ENCODE measurements at places on chromosomes 1 and 21.

DNA sequence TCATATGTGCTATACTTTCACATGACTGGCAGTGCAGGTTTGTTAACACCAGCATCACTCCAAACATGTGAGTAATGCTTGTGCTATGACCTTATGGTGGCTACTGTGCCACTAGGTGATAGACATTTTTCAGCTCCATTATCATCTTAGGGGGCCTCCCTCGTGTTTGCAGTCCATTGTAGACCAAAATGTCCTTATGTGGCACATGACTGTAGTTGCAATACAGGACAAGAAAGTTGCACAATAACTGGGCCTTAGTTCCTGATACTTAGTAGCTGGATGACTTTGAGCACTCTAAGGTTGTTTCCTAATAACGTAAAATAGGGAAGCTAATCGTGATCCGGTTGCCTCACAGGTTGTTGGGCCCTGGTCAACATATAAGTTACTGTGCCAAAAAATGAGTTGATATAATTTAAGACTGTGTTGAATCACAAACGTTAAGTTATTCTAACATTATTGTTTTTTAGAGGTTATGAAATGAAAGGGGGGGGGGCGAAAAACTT is 511 bp upstream of the SNX27 start:
- DNase-seq = no peak

GRCh38 chr1:195867638-195868037 is 740.6 kb downstream of the KCNT2 start:
- DNase-seq = no peak

GRCh38 chr1:227357171-227357926 is 39.1 kb upstream of the CDC42BPA start:
- peak; percentile 68 for DNase-seq

GRCh38 chr1:243345205-243345604 is 89.4 kb downstream of the SDCCAG8 start:
- no peak for DNase-seq

DNA sequence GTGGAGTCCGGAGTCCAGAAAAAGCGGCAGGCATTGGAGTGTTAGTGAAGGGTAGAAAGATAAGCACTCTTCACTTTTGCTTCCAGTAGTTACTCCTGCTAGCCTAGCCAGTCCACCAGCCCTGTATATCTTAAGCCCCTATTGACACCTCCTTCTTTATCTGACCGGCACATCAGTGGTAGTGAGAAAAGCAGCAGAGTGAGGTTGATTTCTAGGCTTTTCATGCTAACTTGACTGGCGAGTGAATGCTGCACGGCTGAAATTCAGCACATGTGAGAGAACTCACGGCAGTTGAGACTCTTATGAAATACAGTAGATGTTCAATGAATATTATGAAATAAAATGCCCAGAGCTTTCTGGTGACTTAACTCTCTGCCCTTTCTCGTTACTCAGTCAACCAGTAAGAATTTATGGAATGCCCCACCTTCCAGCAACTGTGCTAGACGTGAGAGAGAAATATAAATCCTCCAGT is 128.2 kb downstream of the CACHD1 start:
- DNase-seq = no peak

DNA sequence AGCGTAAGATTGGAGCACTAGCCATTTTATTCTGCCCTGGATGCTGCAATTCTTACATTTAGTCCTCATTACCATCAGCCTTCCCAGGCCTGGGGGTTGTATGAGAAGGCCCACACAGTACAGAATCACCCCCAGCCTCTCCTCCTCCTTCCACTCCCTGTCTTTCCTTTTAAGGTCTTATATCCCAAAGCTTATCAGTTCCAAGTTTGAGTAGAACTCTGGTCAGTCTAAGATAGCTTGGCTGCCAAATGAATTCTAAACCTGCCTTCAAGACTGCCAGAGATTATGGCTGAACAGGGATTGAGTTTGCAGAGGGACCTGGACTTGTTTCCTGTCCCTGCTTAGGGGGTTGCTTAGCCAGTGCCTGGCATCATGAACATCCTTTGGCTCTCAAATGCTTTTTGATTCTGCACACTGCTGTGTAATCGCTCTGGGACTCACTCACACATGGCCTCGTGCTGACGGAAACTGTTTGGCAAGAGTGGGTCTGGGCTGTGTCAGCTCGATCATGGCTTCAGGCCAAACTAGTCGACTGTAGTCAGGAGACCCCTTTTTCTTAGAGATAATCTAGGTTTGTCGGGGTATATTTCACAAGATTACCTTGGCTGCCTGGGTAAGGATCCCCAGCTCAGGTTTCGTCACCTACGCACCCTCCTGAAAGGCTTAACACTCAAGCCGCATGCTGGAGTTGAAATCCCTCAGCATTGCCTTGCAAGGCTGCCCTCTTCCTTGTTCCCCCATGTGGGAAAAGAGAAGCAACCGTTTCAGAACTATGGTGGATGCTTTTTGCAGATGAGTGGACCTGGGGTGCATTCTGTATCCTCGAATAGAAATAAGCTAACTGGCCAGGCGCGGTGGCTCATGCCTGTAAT is 252.6 kb downstream of the NFIA start:
- DNase-seq = no peak

- no peak for DNase-seq
Measured at GRCh38 chr1:42674682-42675081, 7.5 kb upstream of the YBX1 start.

DNA sequence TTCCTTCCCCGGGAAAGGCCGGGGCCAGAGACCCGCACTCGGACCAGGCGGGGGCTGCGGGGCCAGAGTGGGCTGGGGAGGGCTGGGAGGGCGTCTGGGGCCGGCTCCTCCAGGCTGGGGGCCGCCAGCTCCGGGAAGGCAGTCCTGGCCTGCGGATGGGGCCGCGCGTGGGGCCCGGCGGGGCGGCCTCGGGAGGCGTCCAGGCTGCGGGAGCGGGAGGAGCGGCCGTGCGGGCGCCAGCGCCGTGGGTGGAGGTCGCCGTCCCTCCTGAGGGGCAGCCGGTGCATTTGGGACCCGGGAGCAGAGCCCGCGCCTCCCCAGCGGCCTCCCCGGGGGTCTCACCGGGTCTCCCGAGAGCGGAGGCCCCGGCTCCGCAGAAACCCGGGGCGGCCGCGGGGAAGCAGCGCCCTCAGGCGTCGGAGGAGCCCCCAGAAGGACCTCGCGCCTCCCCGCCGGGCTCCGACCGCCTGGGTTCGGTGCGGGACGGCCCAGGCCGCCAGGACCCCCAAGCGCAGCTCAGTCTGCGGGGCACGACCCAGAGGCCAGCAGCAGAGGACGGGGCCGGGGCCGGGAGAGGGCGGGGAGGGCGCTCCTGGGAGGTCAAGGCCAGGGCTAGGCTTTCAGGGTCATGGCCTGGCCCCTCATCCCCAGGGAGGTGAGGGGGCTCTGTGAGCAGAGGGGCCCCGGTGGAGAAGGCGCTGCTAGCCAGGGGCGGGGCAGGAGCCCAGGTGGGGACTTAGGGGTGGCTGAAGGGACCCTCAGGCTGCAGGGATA is 7.2 kb upstream of the SLX9 start:
- no peak for DNase-seq

- DNase-seq = peak; percentile 72
Measured at GRCh38 chr1:147494998-147495580, 46.2 kb upstream of the BCL9 start.

DNA sequence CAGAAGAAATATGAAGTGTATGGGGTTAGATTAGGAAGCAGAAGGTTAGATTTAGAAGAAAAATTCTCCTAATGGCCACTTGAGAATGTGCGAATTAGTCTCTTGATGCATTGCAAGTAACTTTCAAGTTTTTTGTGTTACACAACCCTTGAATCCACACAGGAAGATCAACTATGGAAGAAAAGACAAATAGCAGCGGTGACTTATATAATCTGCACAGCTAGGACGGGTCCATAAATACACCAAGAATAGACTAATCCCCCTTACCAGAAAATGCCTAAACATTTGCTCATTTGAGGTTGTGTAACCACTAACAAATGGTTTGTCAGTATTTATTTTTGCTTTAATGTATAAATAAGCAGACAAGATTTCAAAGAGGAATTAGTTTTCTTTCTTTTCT is 182.6 kb downstream of the TGFB2 start:
- no peak for DNase-seq

GRCh38 chr21:41622831-41623548 is 115.0 kb upstream of the TMPRSS2 start:
- no peak for DNase-seq

DNA sequence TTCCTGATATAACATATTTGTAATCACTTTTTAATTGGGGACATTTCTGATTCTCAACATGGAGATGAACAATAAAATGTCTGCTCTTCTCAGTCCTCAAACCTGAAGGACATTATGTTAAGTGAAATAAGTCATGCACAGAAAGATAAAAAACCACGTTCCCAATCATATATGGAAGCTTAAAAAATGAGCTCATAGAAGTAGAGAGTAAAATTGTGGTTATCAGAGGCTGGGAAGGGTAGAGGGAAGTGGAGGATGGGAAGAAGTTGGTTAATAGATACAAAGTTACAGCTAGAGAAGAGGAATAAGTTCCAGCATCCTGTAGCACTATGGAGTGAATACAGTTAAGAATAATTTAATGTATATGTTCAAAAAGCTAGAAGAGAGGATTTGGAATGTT is 1.5 kb upstream of the CD48 start:
- DNase-seq = no peak

- DNase-seq = no peak
Measured at GRCh38 chr1:148355976-148356375, 127.1 kb downstream of the PPIAL4G start.

DNA sequence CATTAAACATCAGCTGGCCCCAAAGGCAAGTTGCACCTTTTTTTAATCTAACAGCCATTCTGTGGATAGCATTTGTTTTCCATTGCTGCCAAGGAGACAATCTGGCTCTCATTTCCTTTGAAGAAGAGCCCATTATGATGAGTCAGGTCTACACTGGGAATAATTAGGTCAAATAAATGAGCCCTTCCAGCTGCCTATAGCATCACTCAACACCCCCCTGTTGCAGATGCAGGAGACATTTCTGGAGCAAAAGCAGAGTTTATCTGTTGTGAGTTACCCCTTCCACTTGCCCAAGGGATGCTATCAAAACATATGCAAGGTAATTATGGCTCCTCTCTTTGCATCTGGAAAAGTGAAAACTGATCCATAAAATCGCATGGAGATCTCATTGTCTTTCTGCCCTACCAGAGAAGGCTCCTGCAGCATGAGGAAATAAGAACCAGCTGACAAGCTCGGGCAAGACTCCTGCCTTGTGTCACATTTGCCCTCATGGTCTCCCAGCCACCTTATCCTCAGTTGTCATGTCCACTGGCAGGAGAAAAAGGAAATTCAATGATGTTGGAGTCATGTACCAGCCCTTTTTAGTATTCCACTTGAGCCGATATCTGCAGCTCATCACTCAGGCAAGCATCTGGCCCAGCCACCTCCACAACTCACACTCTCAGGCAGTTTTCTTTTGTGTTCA is 135.9 kb downstream of the SLC30A10 start:
- DNase-seq = no peak

DNA sequence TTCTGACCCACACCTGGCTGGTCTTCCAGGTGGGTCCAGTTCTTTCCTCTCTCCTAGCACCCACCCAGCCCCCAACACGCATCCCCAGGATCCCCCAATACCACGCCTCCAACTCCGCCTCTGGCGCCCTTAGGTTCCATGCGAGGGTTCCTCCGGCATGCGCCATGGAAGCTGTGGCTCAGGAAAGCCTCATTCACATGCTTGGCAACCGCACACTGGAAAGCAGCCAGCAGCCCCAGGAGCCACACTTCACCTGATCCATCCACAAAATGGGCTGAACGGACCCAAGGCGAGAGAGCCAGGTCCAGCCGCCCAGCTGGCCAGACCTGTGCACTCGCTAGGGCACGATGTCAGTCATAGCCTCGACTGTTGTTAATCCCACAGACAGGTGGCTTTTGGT is 161.2 kb downstream of the PSMG1 start:
- DNase-seq = no peak

DNA sequence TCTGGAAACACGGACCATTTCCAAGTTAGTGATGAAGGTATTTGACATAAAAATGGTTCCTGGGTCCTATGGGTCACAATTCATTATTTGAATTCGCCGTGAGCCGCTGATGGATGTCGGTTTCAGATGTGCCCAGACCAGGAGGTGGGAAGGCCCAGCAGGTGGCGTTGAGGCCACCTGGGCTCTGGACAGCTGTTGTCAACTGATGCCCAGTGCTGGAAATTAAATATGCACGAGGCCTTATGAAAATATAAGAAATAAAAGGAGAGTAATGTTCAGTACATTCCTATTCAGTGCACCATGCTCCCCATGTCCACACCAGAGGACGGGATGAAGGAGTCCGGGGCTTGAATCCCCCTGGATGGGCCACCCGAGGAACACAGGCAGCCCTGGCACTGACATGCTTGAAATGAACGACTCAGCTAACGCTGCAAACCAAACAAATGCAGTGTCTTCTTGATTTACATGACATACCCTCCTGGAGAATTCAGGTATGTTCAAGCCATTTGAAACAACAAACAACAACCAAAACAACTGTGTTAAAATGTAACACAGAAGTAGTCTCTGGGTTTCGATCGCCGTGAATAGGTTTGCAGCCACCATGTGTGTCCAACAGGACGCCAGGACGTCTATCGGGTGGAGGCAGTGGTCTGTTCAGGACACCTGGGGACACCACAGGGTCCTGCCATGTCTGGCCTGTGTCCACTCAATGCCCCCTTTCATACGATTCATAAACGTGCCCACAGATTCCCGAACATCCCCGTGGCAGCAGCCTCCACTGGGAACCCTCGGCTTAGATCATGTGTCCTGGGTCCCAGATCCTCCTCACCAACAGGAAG is 6.1 kb downstream of the TFF3 start:
- DNase-seq = no peak

GRCh38 chr1:28104866-28105467 is 16.6 kb upstream of the EYA3 start:
- peak; percentile 67 for DNase-seq

GRCh38 chr1:85463731-85464496 is 1.0 kb downstream of the DDAH1 start:
- DNase-seq = no peak

GRCh38 chr21:37700641-37701202 is 215.5 kb downstream of the KCNJ6 start:
- peak; percentile 73 for DNase-seq

- DNase-seq = no peak
Measured at GRCh38 chr1:218739426-218739825, 394.3 kb downstream of the TGFB2 start.

- no peak for DNase-seq
Measured at GRCh38 chr1:186848509-186849130, 19.9 kb downstream of the PLA2G4A start.

GRCh38 chr1:153752571-153753195 is 22.5 kb upstream of the SLC27A3 start:
- DNase-seq = no peak

GRCh38 chr1:11412141-11412540 is 66.8 kb upstream of the DISP3 start:
- DNase-seq = no peak

DNA sequence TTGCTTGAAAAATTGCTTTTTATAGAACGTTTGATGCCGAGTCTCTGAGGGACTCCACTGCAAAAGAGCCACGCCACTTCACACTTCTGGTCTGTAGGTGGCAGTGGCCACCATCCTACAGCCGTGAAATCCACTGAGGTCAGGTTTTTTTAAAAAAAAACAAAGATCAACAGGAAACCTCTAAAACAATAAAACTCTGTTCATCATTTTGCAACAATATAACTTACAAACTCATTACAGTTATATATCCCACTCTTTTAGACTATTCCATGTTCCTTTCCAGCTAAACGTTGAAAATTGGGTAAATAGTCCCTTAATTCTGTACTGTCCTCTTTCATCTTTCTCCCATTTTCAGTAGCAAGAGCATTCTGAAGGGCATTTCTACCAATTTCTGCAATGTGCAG is 64.6 kb upstream of the FMN2 start:
- no peak for DNase-seq

Data from HCT116 (cell line).